ENCODE measurements at places on chromosomes 7 and 10.

GRCh38 chr7:24025765-24026164 is 258.2 kb upstream of the NPY start:
- no peak for DNase-seq

GRCh38 chr10:84469470-84469869 is 141.1 kb downstream of the CCSER2 start:
- no peak for DNase-seq

- peak; percentile 62 for DNase-seq
Observed at GRCh38 chr7:106870983-106871410, 5.9 kb downstream of the PIK3CG start.

- no peak for DNase-seq
Observed at GRCh38 chr7:4048336-4048735, 633.8 kb upstream of the FOXK1 start.

- no peak for DNase-seq
Observed at GRCh38 chr10:31401287-31401686, 82.3 kb downstream of the ZEB1 start.

GRCh38 chr7:17680026-17680425 is 260.3 kb downstream of the SNX13 start:
- DNase-seq = no peak

GRCh38 chr10:4647109-4647785 is 178.8 kb upstream of the AKR1E2 start:
- no peak for DNase-seq

DNA sequence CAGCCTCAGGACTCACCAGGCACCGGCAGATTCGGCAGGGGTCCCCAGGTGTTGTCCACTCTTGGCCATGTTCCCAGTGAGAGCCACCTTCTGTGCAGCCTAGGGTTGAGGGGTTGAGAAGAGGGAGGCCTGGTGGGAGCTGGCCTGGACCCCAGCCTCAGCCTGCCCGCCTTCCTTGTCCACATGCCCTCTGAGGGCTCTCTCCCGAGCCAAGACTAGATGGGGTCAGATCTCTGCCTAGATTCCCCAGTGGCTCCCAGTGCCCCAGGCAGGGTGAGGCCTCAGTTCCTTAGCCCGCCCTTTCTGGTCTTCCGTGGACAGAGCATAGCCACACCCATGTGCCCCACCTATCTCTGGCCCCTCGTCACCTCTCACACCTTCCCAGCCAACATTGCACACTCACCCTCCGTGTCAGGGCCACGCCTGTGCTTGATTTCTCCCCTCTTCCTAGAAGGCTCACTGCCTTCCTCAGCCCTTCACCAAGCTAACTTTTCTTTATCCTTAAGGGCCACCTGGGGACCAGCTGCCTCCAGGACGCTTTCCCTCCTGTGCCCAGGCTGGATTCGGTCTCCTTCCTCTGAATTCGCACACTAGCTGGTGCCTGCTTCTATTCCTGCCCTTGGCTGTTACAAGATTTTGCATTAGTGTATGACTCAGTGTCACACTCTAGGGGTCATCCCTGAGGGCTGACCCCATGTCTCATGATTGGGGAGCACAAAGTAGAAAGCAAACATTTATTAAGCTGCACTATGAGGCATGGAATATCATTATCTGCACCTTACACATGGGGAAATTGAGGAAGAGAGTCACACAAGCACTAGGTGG is 7.5 kb downstream of the KCP start:
- no peak for DNase-seq

DNA sequence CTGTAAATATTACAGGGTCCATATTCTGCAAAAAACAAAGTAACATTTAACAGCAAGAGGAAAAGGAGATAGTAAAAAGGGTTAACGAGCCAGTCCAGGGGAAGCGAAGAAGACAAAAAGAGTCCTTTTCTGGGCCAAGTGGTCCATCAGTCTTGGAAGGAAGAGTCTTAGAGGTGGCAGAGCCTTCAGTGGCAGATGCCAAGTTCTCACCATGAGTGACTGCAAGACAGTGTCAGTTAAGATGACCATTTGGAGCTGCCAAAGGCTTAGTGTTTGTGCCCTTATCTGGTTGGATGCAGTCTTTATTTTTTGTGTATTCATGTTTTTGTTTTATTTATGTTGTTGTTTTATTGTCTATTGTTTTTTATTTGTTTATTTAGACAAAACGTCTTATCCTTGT is 125.7 kb upstream of the LANCL2 start:
- no peak for DNase-seq

DNA sequence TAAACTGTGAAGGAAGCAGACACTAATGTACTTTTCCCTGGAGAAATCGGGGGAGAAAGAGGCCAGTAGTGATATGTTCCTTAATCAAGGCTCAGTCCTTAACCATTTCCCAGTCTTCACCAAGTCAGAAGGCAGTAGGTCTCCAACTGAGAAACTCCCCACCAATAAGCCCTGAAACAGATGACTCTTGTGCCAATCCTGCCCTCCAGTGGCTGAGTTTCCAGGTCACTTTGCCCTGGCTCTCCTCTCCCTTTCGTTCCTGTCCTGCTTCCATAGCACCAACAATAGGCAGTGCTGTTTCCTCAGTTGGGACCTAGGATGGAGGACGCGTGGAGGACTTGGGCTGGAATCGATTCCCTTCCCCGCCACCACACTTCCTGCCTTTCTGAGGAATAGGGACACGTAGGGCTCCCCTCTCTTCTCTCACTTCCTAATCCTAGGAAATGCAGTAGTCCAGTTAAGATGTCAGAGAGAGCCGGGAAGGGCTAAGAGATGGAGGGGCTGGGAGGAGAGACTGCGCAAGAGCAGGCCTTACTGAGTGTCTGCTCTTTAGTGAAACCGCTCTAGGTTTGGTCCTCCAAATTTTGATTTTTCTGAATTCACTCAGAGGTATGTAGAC is 23.4 kb downstream of the ATOH7 start:
- peak; percentile 36 for DNase-seq

Data from GM19239 (cell line).